ENCODE measurements at places on chromosomes 1 and 21. TPM values are rescaled to one million over a fixed set of nuclear protein-coding genes. Genes with fewer than 3 reads are reported as not detected.
A peak's percentile ranks its signal among the peaks of the same experiment; 100 is the strongest.

- peak overlapping the region; percentile 77 for H3K4me3 ChIP-seq
- H3K4me1 ChIP-seq: peaks cover 34% of the 10 kb centered on the region
- H3K27me3 ChIP-seq: peaks cover 15% of the 10 kb centered on the region
- H3K36me3 ChIP-seq: no peaks in the 10 kb centered on the region
- DNase-seq: no peak
- peak overlapping the region; percentile 95 for H3K27ac ChIP-seq
Measured at GRCh38 chr1:205225901-205226765, 1.6 kb upstream of the TMCC2 start.

- DNase-seq: no peak
- H3K27ac ChIP-seq: no peak overlapping the region
- H3K4me3 ChIP-seq: no peak overlapping the region
- peaks cover 4% of the 10 kb centered on the region for H3K4me1 ChIP-seq
Measured at GRCh38 chr1:14486401-14487201, 111.9 kb upstream of the KAZN start.

DMBX1 gene
- 1.7 TPM for total RNA-seq

DNA sequence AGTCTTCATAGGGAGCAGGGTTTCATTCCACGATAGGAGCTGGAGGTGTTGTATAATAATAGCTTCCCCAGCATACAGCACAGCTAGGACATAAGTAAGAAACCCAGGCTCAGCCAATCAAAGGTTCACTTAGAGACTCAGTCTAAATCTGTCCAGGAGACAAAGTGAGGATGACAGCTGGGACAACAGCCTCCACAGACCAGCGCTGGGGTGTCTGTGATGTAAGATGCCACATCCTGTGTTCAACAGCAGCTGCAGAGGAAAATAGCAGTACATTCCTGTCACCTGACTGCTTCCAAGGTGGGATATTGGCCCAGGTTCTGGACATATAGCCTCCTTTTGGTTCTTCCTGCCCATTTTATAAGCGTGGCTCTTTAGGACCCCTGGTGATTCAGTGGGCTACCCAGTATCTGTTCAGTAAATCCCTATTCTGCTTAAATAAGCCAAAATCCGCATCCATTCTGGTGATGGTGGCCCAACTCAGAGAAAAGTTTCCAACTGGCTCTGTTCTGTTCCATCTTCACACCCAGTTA is 176.8 kb upstream of the SYT6 start:
- no peak overlapping the region for H3K27ac ChIP-seq
- DNase-seq: no peak
- no peak overlapping the region for H3K4me3 ChIP-seq
- H3K4me1 ChIP-seq: no peaks in the 10 kb centered on the region
- peaks cover 38% of the 10 kb centered on the region for H3K27me3 ChIP-seq

DNA sequence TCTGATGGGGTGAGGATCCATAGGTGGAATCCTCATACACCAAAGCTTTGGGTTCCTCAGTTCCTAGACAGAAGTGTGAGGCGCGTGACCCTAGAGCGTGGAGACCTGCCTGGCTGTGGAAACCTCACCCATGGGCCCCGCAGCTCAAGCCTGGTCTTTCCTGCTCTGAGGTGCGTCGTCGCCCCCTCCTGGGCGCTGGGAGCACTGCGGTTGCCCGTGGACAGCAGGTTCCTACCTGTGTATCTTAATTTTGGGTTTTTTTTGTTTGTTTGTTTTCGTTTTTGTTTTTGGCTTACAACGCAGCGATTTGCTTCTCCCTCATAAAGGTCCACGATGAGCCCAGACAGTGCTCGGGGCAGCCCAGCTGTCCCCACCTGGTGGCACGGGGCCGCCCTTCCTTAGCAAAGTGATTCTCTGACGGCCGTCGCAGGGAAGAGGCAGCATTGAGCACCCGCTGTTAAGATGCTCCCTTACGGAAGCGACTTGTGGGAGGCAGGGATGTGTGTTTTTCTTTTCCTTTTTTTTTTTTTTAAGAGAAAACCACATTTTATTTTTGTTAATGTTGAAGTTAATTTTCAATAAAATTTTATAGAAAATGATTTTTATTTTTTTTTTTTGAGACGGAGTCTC is 36.5 kb upstream of the TRAPPC10 start:
- H3K36me3 ChIP-seq: no peaks in the 10 kb centered on the region
- H3K4me3 ChIP-seq: peak overlapping the region; percentile 59
- H3K27ac ChIP-seq: 0 out of 2 replicates have a peak overlapping the region, but pooled peaks have one; percentile 76
- no peaks in the 10 kb centered on the region for H3K4me1 ChIP-seq
- DNase-seq: peak; percentile 87
- no peaks in the 10 kb centered on the region for H3K27me3 ChIP-seq

DNA sequence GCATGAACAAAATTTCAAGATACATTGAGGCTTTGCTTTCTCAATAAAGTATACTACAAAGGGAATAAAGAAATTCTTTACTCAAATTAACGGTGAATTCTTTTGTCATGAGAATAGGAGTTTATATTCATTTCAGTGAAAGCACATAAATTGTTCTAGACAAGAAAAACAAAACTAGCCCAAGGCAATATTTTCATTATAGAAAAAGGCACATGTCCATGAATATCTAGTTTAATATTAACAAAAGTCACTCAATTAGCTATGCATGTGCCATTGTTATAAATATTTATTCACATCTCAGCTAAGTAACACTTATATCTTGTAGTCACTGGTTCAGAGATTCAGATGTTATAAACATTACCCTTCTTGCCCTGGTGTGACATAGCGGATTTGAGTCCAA is 369.3 kb downstream of the GPATCH2 start:
- H3K4me1 ChIP-seq: 0 out of 2 replicates have a peak, but pooled peaks cover 4% of the 10 kb centered on the region
- H3K27ac ChIP-seq: no peak overlapping the region
- no peaks in the 10 kb centered on the region for H3K27me3 ChIP-seq
- no peak overlapping the region for H3K4me3 ChIP-seq
- no peaks in the 10 kb centered on the region for H3K36me3 ChIP-seq
- DNase-seq: no peak

GRCh38 chr1:203676455-203676854 is 49.8 kb downstream of the ATP2B4 start:
- H3K36me3 ChIP-seq: no peaks in the 10 kb centered on the region
- H3K4me1 ChIP-seq: peaks cover 57% of the 10 kb centered on the region
- DNase-seq: no peak
- no peak overlapping the region for H3K4me3 ChIP-seq
- no peak overlapping the region for H3K27ac ChIP-seq

DNA sequence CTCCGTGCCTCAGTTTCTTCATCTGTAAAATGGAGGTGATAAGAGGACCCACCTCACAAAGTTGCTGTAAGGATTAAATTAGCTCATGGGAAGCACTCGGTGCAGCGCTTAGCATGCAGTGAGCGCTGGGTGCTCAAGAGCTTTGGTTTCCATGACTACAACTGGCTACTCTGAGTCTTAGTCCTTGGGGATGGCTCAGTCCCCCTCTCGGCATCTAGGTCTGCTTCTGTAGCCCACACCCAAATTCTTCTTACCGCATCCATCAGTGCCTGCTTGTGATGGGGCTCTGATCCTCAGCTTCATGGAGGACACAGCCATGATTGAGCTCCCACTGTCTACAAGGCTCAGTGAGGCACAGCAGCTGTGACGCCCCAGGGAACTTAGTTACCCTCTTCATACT is 159.0 kb downstream of the ACTL8 start:
- no peak overlapping the region for H3K4me3 ChIP-seq
- no peaks in the 10 kb centered on the region for H3K36me3 ChIP-seq
- H3K27me3 ChIP-seq: peaks cover 3% of the 10 kb centered on the region
- H3K27ac ChIP-seq: no peak overlapping the region
- DNase-seq: no peak
- H3K4me1 ChIP-seq: peaks cover 24% of the 10 kb centered on the region

GJA9 gene
- total RNA-seq: not detected

CD101 gene
- 1.3 TPM for total RNA-seq

NFYC gene
- 47.5 TPM for total RNA-seq

All from WTC11 (cell line).